ENCODE measurements at places on chromosomes 5 and 9. TPM values are rescaled to one million over a fixed set of nuclear protein-coding genes. Genes with fewer than 3 reads are reported as not detected.

Gene NEUROG1
- not detected for total RNA-seq

Gene BSPRY
- total RNA-seq, result not detected

Gene SEMA5A
- 0.13 TPM for total RNA-seq

Gene CCDC171
- 0.94 TPM for total RNA-seq

Gene ORM2
- total RNA-seq, result not detected

Gene FCN2
- total RNA-seq, result not detected

Gene GRIA1
- not detected for total RNA-seq

Gene GABRA1
- total RNA-seq, result not detected

All from mammary microvascular endothelial cell (primary cell).